ENCODE measurements at places on chromosomes 7 and 10.

DNA sequence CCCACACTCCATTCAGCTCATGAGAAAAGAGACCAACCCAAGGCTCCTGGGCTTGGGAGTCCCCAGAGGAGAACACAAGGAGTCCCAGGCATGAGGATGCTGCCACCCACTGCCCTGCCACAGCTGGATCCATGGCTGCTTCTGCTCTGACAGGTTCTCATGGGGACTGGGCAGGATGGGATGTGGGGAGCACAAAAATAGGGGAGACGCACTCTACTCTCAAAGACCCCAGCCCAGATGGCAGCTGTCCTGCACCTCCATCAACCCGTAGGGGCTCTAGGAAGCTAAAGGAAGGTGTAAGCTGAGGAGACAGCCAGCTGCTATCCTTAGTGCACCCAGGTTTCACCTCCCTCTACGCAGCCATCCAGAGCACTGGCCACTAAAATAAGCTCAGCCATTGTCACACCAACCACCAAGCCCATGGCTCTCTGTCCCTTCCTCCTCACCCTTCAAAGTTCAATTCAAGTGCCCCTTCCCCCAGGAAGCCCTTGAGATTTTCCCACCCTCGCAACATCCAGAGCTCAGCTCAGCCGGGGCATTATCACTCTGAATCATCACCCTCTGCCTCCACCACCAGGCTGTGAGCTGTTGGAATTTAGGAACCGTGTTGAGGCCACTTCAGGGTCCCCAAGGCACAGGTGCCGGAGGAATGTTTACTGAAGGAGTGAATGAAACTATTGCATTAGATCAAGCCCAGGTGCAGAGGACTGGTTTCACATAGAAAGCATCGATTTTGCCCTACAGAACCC is 142.1 kb downstream of the GRID1 start:
- DNase-seq = no peak

- no peak for DNase-seq
Measured at GRCh38 chr7:192701-193480, 520 bp downstream of the FAM20C start.

- DNase-seq = no peak
Measured at GRCh38 chr10:49571388-49571787, 32.5 kb upstream of the ERCC6 start.

DNA sequence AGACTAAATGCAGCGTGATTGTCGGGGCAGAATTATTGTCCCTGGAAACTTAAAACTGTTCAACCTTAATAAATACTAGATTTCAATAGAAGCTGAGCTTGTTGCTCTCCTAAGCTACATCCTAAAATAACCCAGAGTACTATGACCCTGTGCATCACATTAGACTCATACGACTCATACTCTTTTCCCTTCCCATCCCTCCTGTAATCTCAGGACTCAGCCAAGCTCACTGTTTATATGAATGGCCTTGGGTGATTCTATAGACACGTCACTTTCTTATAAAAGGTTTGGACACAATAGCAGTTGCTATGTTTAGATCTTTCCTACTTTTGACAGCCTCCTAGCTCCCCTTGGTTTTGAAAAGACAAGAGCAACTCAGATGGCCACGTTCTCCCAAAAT is 17.2 kb downstream of the TCF7L2 start:
- DNase-seq = no peak

DNA sequence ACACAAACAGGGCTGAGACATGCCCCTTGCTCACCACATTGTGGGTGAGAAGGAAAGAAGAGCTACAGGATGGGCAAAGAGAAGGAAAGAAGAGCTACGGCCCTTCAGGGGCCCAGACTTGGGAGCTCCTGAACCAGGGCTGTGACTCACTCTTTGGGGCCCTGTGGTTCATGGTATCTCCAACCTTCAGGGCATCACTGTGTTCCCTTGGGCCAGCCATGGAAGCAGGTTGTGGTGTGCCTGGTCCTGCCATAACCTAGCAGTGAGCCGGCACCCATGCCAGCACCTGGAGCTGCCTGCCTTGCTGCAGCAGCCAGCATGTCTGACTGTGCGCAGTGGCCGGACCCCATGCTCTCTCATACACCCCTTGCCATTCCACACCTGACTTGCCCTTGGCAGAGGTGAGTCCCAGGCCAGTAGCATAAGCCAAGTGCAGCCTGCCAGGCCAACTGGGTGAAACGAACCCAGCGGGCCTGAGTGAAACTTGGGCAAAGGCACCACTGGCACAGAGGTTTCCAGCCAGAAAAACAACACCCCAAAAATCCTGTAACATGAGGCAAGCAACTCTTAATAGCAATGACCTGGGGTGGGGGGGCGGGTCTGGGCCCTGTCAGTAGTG is 89.0 kb upstream of the CACUL1 start:
- DNase-seq = no peak

- DNase-seq = no peak
Measured at GRCh38 chr7:144519925-144520324, 116.4 kb upstream of the NOBOX start.

DNA sequence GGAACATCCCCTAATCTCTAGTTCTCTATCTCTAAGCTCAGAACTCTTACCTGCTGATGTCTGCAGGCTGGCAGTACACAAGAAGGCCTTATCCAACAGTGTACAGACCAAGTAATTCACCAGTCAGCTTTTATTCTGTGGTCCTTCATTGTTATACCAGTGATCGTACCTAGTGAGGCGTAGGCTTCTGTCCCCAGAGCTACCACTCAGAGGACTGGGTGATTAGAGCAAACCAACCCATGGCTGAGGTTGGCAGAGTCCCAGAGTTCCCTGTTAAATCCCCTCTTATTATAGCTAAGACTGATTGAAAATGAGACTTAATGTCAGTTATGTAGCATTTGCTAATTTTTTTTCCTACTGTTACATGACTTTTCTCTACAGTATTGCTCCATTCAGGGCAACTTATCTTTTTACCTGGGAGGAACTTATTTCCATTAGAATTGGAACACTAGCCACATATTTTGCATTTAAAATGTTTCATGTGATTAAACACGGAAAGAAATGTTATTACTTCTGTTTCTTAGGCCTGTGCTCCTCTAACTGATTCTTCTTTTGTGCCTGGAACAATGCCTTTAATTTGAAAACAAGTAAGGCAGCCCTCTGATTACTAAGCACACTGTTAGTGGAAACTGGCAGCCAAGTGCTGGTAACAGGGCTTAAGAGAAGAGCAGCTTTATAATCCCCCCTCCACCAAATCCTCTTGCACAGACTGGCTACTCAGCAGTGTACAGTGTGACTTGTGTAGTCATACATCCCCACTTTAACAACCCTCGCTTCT is 127.2 kb downstream of the LRRC4 start:
- no peak for DNase-seq

- DNase-seq = no peak
Measured at GRCh38 chr10:86251426-86251825, 115.2 kb downstream of the GRID1 start.

All from stimulated activated CD4-positive, alpha-beta T cell treated with anti-CD3 and anti-CD28 coated beads, Interleukin-15, amount 100 ng/mL, for 48 hours (primary cell).